ENCODE measurements at places on chromosomes 4 and X.

DNA sequence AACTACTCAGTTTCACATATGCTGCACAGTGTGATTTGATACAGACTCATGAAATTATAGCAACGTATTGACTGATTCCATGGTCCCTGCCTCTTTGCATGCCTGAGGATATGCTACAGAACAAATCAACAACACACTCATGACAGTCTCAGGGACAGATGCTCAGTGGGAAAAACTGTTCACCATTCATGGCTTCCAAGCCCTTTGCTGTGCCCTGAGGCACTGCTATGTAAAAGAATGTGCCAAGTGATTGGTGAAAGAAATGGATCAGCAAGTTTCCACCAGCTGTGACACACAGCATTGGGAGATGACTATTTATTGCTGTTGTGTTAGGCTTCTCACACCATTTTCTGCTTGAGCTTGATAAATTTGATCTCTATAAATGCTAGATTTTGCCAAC lies 825.6 kb upstream of the INTU start:
- no peak for DNase-seq

GRCh38 chr4:89486042-89486441 lies 178.4 kb upstream of the GPRIN3 start:
- DNase-seq: no peak

DNA sequence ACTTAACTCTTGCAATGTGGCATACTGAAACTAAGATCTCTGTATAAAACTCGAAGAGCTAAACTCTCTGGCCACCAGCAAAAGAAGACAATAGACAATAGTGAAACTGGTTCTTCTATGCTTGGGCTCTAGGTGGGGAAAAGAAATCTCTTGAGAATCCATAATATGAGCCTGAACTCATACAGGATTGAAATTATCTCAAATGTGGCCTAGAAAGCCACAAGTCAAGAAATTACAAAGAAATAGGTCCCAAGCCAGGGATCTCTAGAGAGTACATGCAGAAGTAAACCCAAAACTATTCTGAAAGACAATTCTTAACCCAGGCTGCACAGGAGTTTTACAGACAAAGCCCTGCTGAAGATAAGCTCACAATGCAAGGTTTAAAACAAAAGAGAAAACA lies 127.4 kb downstream of the ANAPC10 start:
- no peak for DNase-seq

- DNase-seq: no peak
Measured at GRCh38 chrX:10755439-10756334, 135.3 kb upstream of the MID1 start.

- no peak for DNase-seq
Measured at GRCh38 chr4:88489100-88489761, 32.3 kb downstream of the HERC5 start.

GRCh38 chrX:19824603-19825002 lies 62.8 kb downstream of the SH3KBP1 start:
- no peak for DNase-seq

DNA sequence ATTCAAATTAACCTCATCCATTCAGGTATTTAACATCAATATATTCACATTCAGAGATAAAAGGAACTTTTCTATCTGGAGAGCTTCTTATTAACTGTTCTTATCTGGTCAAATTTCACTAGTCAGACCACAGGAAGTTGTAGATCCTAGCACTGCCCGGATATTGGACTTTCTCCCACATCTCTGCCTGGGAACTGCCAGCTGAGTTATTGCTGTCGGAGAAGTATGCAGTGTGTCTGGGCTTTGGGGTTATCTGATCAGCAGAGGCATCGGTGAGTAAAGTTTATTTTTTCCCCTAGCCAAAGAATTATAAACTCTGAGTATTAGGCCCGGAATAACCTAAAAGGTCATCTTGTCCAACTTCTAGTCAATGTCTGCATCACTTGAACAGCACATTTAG lies 45.1 kb downstream of the OR13H1 start:
- DNase-seq: no peak

DNA sequence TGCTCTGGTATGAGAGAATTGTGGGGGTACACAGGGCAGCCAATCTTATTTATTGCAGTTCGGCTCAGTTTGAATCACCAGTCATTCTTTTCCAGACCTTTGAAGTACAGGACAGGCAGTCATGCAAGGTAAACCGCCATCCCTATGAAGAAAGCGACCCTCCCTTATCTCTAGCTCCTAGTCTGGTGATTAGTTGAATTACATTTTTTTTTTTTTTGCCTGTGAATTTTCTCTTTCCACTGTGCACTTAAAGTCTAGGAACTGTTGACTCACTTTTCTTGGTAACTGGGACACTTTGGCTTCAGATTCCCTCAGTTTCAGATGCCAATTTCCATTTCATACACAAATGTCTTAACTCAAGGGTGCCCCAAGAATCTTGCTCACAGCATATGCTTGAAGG lies 82.4 kb upstream of the FAM9C start:
- DNase-seq: no peak

DNA sequence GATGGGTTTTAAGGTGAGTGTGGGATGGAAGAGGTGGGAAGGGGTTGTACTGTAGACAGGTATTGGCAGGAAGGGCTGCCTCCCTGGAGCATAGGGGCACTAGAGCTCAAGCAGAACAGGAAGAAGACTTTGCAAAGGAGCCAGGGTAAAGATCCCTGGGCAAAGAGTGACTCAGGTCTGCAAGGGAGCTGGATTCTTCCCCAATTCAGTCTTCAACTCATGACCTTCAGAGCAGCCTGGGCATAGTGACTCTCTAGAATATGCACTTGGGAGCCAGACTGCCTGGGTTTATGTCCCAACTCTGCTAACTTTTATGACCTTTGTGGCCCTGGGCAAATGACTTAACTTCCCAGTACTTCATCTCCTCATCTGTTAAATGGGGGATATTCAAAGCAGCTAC lies 4.0 kb downstream of the LONRF3 start:
- no peak for DNase-seq

DNA sequence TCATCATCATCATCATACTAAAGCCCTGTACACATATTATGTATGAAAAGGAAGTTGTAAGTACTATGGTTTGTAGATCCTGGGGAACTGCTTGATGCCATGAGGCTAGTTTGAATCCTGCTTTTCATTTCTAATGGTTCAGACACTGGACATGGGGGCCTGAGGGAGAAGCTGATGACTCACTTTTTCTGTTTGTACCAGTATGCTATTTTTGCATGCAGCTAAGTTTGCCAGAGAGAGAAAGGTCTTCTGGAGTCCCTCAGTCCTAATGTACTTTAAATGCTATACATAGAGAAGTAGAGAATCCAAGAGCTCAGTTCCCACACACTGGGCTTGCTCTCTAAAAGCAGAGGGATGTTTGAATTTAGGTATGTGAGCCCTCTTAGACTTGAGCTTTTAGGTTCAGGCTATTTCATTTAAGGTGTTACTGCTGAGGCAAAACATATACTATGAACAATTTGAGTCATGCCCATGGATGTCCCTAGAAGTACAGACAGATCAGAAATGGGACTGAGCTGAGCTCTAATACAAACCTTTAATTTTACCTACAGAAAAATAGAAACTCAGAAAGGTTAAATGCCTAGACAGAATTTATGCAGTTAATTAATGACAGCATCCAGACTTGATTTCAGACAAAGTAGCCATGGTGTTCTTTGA lies 17.6 kb upstream of the HS3ST1 start:
- no peak for DNase-seq

DNA sequence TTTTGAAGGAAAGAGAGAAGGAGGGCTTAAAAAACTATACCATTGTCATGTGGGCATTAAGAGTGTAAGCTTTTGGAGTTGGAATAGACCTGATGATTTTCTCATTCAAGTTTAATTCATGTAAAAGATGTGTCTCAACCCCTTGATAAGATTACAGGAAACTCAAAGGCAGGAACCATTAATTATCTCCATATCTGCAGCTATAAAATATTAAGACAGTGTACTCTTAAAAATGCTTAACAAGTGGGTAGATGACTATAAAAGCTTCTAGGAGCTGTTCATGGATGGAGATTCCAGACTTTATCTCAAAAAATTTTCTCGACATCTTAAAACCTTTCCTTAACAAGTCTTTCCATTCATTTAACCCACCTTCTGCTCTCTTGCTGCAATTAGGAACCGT lies 208.3 kb downstream of the PALLD start:
- DNase-seq: no peak

DNA sequence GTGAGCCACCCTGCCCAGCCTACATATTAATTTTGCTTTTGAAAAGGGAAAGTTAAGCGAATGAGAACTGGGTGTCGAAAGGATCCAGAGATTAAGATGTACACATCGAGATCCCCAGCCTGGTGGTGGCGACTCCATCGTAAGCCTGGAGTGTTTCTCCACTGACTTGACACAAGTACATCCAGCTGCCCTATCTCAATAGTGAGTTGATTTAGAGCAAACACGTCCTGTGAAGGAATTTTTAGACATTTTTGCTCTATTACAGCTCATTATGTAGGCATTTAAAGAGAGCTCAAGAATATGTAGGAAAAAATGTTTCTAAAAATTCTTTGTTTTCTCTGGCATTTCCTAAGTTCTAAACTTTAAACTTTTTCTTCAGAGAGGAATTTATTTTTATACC lies 11.7 kb upstream of the CLDN34 start:
- no peak for DNase-seq

Data from activated CD8-positive, alpha-beta memory T cell treated with anti-CD3 and anti-CD28 coated beads for 1 hour (primary cell).